Brain pericyte (primary cell): ENCODE measurements at places on chromosomes 7 and 10.

- no peak for DNase-seq
Measured at GRCh38 chr10:48519481-48520183, 85.2 kb downstream of the ARHGAP22 start.

- no peak for DNase-seq
Measured at GRCh38 chr7:18971839-18972238, 145.6 kb downstream of the TWIST1 start.

- DNase-seq = no peak
Measured at GRCh38 chr10:21978191-21978862, 25.2 kb downstream of the DNAJC1 start.

GRCh38 chr7:68200051-68200670 is 1203.5 kb downstream of the TYW1 start:
- no peak for DNase-seq

GRCh38 chr7:25360451-25360850 is 132.2 kb upstream of the NPVF start:
- no peak for DNase-seq

DNA sequence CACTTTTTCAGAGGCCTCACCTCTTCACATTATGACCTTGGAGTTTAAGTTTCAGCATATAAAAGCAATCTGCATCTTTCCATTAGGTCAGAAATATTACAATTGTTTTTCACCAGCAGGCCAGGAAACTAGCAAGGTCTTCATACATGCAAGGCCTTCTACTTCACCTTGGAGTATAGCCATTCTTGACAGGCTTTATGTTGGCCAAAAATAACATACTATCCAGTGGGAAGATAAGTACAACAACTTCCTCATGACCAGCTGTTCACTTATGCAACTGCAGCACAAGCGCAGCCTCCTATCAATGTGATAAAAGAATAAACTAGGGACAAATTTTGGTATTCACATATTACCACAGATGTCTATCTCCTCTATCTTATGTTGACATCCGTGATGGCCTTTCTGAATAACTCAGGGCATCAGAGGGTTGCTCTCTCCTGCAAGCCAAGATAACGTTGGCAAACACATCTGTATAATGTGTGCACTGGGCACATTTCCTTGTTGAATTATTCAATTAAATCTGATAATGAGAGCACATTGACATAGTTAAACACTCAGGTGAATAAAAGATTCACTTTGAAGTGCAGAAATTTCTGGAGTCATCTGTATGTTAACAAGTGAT is 239.8 kb downstream of the FZD1 start:
- no peak for DNase-seq

DNA sequence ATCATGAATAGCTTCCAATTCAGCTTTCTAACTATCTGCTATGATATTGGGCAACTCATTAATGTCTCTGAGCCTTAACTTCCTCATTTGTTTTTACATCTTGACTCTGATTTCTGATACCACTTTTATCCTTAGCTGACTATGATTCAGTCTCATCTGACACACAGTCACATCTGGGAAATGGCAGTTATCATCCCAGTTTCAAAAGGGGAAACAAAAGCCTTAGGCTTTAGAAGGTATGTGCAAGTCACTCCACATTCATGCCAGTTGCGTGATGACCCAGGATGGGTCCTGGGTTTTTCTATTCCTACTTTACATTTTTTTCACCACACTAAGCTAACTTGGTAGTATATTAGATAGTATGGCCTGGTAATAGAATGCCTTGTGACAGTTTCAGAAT is 12.7 kb downstream of the SCIN start:
- DNase-seq = no peak

DNA sequence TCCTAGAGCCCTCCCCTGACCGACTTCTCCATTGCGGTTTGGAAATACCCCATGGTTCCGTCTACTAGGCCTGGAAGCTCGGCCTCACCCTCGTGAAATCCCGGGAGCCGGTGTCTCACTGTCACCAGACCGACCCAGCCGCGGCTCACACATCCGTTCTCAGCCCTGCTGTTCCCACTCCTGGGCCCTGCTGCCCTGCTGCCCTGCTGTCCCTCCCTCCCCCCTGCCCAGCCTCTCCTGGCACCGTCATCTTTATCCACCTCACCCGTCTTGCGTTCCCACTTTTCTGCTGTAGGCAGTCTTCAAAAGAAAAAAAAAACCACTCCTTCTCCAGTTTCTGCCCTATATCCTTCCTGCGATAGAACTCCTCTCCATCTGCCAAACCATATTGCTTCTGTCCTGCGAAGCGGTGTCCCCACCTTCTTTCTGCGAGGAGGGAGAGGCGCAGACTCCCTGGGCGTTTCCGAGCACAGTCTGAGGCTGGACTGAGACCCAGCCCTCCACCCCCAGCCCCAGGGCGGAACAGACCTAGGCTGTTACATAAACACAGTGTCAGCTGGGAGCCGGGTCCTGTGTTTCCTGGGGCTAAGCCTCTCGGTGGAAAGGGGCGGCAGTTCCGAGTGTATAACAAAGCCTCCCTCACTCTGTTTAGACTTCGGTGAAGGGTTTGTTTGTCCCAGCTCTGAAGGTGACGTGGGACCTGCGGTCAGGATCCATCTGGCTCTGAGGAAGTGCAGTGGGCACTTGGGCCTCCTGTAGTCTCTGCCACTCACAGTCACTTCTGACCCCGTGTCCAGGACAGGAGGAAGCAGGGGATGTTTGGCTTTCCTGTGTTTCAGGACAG is 2.8 kb downstream of the AGAP3 start:
- DNase-seq = no peak

DNA sequence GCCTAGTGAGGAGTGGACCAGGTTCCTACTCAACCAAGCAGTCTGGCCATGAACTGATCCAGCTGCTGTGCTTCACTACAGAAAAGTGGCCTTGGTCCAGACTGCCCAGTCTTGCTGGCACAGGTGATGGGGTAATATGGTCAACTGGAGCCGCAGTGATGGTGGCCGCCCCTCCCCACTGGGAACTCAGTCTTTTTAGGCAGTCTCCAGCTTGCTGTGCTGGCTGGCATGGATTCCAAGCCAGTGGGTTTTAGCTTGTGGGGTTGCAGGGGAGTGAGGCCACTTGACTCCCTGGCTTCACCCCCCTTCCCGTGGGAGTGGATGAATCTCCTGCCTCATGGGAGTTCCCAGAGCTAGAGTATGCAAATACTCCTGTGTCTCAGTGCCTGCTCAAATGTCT is 52.7 kb upstream of the CDK6 start:
- no peak for DNase-seq

DNA sequence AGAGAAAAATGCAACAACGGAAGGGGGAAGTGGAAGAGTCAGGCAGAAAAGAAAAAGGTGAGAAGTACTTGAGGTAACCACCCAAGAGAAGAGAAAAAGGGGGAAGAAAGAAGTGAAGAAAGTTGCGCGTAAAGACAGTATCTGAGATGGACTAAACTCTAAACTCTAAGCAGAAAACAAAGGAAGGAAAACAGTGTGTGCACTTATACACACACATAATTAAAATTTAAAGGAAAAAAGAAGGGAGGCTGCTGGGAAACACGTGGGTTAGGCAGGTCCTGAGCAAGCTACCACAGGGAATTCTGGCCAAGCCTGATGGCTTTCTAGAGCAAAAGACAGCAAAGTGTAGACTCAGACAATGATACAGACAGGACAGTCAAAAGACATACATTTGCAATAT is 78.0 kb downstream of the UBE2H start:
- no peak for DNase-seq

DNA sequence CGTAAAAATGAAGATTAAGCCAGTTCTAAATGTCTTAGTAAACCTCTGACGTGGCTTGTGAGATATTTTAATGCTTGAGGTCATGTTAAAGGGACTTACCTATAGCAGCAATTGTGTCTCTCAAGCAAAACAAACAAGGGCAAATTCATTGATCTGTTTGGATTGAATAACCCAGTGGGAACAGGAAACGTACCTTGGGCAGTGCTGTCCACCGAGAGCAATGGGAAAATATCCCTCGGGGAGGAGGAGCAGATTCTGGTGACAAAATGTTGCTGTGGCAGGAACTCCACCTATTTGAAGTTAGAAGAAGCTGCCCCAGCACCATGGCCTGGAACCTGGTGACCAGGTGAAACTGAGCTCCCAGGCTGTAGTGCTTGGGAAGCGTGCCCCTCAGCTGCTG is 107.1 kb upstream of the FZD8 start:
- DNase-seq = no peak

- no peak for DNase-seq
Measured at GRCh38 chr10:24777196-24777595, 53.5 kb upstream of the ARHGAP21 start.

- no peak for DNase-seq
Measured at GRCh38 chr7:18778594-18778993, 283.0 kb downstream of the HDAC9 start.

DNA sequence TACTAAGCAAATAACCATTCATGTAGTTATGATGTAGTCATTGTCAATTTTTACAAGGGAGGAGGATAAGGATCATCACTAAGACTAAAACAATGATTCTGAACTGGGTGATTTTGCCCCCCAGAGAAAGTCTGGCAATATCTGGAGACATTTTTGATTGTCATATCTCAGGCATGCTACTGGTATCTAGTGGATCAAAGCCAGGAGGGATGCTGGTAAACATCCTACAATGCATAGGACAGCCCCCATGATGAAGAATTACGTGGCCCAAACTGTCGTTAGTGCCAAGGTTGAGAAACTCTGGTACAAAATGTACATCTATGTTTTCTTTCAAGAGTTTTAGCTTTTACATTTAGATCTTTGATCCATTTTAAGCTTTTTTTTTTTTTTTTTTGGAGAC is 57.3 kb downstream of the GBF1 start:
- no peak for DNase-seq

GRCh38 chr10:2145926-2146478 is 408.7 kb upstream of the ADARB2 start:
- no peak for DNase-seq

- no peak for DNase-seq
Measured at GRCh38 chr10:71084818-71085126, 127.6 kb upstream of the UNC5B start.

DNA sequence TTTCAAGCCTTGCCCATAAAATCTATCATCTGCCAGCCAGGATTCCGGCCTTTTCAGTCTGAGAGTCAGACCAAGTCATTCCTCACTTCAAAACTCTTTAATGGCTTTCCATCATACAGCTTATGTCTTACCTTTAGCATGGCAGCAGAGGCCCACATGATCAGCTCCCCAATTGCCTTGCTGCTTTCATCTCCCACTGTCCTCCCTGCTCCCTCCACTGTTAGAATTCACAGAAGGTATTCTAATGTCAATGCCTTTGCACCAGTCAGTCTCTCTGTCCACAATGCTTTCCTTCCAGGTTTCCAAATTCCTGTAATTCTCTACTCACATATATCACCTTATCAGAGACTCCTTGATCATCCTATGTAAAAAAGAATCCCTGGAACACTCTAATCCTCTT is 37.2 kb downstream of the SEMA3E start:
- no peak for DNase-seq

DNA sequence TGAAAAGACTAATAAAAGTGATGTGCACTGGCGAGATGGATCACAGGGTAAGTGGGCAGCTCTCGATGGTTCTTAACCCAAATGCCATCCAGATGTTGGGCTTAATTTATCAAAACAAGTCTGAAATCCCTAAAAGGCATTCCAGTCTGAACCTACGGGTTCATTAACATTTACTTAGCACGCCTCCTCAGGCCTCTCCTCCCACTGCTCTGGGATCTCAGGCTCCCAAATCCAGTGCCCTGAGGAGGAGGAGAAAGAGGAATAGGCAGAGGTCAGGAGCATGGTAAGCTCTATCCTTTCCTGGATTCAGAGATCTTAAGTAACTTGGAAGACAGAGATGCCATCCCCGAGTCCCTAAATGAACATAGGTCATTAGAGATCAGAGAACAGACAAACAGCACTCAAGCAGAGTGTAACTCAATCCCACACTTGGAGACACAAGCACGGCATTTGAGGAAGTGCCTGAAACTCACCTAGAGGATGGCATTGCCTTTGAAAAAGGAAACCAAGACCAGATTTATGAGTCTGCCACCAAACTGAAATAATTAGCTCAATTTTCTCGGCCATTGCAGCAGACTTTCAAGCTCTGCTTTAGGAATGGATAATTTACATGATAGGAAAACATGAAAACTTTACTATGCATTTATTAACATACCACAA is 140.9 kb downstream of the CXCL12 start:
- DNase-seq = no peak

DNA sequence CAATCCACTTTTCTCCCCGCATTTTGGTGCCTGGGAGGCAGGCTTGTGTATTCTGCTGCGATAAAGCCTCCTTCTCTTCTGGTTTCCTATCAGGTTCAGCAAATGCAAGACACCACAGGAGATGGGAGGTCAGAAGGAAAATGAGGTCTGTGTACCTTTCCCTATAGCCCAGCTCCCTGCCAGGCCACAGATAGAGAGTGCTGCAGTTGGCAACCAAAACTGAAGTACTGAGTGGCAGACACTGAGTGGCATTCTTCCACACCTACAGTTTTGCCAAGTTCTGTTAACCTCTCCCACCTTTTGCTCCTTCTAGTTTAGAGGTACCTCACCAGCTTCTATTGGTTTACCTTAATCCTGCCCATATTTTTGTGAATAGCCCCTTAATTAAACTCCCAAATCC is 948.4 kb downstream of the SORCS1 start:
- DNase-seq = no peak

DNA sequence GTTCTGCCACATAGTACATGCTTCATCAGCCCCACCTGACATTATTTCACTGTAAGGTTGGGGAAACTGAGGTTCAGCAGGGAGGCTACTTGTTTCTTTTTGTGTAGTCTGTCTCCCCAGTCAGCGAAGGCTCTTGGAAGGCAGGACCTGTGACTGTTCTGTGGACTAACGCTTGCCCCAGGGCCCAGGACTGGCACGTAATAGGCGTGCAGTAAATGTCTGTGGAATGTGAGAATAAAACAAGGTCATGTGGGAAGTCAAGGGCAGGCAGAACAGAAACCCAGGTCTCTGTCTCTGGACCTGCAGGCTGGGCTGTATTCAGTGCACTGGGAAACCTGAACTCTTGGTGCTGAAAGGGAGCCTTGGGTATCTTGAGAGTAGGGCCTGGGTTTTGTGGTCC is 168.7 kb downstream of the RPS24 start:
- DNase-seq = no peak

DNA sequence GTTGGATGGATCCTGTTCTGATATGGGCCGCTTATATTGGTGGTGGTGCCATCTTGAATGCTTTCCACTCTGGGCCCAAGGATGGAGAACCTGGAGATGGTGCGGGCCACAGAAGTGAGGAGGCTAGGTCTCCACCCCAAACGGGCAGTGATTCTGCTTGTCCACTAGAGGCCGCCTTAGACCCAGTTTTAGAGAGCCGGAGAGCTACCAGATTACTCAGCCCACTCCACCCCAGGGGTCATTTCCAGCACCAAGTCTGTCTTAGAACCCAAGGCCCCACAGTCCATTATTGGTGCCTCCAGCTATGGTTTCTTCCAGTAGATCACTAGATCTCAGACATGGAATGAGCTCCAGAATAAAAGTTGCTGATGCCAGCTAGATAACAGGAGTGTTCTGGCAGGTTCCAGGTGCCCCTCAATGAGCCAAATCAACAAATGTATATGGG is 11.8 kb upstream of the CAMK2G start:
- DNase-seq = no peak

GRCh38 chr7:25861164-25861496 is 290.9 kb upstream of the NFE2L3 start:
- no peak for DNase-seq

- no peak for DNase-seq
Measured at GRCh38 chr10:98477861-98478260, 31.1 kb upstream of the HPS1 start.

GRCh38 chr7:115937960-115938359 is 92.6 kb downstream of the TFEC start:
- DNase-seq = no peak
